ENCODE measurements at places on chromosomes 4 and X.

GRCh38 chr4:83172371-83172770 is 57.8 kb upstream of the PLAC8 start:
- no peak for DNase-seq

DNA sequence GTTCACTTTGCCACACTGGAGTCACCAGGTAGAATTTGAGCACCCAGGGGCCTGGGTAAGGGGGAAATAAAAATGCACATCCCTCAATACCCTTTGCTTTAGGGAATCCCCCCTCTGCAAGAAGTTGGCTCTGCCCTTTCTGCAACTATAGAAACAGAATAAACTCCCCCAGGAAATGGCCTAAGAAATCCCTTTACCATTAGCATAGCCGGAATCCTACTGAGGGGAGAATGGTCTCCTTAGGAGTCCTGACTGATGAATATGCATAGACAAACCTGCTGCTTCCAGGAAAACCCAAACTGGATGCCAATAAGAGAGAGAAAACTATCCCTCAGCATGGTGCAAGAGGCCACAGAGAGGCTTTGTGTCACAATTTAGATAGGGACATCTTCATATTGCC is 11.0 kb downstream of the EFHC2 start:
- no peak for DNase-seq

DNA sequence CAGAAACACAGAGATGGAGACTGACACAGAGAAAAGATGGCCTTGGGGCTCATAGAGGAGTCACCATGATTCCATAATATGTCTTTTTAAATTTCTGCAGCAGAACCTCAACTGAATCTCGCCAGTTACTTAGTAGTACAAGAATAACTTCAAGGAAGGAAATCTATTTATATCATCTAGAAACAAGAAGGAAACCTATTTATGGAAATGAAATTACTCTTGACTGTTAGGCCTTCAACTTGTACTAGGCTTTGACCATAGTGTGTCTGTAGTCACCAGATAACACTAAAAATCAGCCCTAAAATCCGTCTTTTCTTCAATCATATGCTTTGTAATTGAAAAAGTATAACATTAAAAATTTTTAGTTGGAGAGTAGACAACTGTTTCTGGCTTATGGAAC is 740.4 kb downstream of the TRIML1 start:
- DNase-seq: no peak

DNA sequence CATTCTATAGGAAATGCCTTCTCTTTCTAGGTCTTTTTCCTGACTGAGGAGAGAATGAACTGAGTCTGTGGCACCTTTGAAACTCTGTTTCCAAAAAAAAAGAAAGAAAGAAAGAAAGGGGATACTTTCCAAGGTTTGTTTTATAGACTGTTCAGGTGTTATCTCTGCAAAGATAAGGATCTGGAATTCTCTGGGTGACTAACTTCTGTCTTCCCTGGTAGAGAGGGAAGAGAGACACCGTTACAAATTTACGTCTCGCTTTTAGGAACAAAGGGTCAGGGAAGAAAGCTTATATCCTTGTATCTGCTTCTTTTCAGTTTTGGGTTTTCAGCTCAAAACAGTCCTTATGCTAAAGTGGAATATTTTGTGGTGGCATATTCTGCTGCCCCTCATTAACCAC is 314.1 kb downstream of the RAPGEF2 start:
- DNase-seq: no peak

DNA sequence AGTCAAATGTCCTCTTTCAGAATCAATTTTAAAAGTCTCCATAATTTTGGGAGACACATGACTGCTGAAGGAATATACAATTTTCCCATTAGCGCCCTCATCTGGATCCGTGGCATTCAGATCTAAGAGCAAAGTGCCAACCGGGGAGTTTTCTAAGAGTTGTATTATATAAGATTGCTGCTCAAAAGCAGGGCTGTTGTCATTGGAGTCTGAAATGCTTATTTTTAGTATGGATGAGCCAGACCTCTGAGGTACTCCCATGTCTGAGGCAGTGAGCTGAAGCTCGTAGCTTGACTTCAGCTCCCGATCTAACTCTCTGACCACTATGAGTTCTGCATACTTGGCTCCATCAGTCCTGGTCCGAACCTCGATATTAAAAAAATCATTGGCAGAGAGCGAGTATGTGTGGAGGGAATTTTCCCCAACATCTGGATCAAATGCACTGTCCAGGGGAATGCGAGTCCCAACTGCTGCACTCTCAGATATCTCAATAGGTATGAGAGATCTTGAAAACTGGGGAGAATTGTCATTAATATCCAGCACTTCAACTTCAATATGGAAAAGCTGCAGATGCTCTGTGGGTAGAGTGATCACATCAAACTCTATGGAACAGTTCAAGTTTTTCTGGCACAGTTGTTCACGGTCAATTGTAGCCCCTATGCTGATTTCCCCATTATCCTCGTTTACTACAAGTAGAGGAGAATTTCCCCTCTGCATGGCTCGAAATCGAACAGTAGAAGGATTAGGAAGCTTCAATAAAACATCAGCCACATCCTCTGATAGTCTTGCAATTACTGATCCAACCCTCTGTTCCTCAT is 917 bp downstream of the PCDH18 start:
- no peak for DNase-seq

- DNase-seq: no peak
These were observed 882.7 kb upstream of the PCDH10 start for GRCh38 chr4:132266374-132266773.

- no peak for DNase-seq
These were observed 20.1 kb downstream of the SLITRK4 start for GRCh38 chrX:143615851-143616250.

DNA sequence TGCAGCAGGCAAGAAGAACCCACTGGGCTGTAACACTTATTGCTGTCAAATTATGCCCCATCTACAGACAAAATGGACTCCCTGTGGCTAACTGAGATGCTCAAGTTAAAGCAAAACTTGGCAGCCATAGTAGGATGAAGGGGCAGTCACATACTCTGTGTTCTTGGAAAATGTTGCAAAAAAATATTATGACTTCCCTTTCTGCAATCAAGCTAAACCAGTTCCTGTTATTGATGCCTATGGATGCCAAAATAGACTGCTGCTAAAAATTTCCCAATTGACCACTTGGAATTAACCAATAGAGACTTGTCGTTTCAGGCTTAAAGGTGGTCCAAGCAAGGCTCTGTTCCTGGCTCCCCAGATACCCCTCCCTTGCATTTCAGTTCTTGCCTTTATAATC is 49.5 kb downstream of the IQCM start:
- no peak for DNase-seq

DNA sequence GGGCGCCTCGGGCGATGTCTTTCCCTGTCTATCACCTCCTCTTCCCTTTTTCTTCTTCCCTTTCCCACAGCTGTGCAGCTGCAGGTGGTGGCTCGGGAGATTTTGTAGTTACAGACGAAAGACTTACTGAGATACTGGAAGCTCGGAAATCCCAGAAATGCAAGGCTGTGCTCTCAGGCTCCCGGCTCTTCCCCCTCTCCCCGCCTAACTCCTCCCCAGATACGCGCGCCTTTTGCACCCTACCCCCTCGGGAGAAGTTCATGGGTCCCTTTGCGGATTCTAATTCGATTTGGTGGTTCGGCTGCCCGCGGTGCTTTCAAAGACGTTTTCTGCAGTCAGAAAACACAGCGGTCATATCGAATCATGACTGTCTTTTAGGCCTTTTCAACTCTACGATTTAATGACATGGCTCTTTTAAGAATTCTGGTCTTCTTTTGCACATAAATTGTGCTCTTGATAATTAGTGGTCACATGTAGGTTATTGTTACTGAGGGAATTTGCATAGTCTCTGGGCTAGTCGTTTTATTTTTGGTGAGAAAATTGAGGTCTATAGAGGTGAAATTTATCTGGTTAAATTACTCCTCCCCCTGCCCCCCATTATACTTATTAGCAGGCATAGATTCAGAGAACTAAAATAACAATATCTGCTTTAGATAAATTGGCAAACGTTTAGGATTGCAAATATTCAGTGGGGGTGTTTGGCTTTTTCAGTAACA is 1.6 kb downstream of the SEPTIN11 start:
- no peak for DNase-seq

- DNase-seq: no peak
These were observed 164.4 kb downstream of the QDPR start for GRCh38 chr4:17347445-17347844.

- no peak for DNase-seq
These were observed 294.8 kb downstream of the HS3ST1 start for GRCh38 chr4:11133868-11134267.

- no peak for DNase-seq
These were observed 103.4 kb downstream of the MFAP3L start for GRCh38 chr4:169922632-169923276.

- DNase-seq: no peak
These were observed 68.5 kb downstream of the EFNB1 start for GRCh38 chrX:68897118-68897945.

DNA sequence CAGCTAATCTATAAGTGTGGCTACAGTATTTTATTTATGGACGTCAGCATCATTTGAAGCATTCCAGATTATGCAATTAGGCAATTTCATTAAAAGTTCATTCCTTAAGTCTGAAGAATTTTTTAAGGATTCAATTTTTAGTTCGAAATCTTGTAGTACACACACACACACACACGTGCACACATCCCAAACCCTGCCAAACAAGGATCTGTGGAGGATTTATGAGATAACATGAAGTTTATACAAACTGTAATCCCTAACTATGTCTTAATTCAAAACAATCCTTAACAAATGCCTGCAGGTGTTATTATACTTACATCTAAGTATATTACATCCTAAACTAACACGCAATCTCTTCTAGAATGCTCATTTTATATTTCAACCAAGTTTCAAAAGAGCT is 105.8 kb downstream of the ELOVL6 start:
- no peak for DNase-seq

- no peak for DNase-seq
These were observed 35.0 kb downstream of the FBXW7 start for GRCh38 chr4:152500800-152501434.

GRCh38 chrX:47539860-47540259 is 21.1 kb upstream of the ARAF start:
- no peak for DNase-seq

- DNase-seq: no peak
These were observed 99.8 kb downstream of the SPRY1 start for GRCh38 chr4:123496421-123496820.

GRCh38 chr4:170008371-170008770 is 17.8 kb downstream of the MFAP3L start:
- DNase-seq: no peak

DNA sequence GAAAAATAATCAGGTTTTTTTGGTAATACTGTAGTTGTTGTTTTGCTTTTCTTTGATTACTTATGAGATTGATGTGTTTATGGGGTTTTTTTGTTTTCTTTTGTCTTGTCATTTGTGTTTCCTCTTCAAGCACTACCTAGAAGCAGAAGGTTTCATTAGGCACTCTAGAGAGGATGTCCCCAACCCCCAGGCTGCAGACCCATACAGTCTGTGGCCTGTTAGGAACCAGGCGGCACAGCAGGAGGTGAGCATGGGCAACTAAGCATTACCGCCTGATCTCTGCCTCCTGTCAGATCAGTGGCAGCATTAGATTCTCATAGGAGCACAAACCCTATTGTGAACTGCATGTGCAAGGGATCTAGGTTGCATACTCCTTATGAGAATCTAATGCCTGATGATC is 22.9 kb upstream of the NOCT start:
- no peak for DNase-seq

DNA sequence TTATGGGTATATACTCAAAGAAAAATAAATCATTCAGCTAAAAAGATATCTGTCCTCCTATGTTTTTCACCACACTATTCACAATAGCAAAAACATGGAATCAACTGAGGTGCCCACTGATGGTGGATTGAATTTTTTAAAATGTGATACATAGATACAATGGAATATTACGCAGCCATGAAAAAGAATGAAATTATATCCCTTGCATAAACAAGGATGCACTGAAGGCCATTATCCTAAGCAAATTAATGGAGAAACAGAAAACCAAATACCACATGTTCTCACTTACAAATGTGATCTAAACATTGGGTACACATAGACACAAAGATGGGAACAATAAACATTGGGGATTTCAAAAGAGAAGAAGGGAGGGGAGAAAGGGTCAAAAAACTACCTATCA is 964.2 kb upstream of the IGFBP7 start:
- no peak for DNase-seq

DNA sequence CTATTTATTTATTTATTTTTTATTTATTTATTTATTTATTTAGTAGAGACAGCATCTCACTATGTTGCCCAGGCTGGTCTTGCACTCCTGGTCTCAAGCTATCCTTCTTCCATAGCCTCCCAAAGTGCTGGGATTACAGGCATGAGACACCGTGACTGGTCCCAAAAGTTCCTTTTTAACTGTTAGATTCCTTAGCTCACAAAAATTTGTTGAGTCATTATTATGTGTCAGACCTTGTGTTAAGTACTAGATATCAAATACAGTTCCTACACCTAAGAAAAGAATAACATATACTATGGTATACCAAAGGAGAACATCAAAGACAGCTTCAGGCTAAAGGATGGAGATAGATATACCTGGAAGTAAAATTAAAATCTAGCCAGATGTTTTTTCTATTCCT is 11.6 kb downstream of the FGA start:
- DNase-seq: no peak

DNA sequence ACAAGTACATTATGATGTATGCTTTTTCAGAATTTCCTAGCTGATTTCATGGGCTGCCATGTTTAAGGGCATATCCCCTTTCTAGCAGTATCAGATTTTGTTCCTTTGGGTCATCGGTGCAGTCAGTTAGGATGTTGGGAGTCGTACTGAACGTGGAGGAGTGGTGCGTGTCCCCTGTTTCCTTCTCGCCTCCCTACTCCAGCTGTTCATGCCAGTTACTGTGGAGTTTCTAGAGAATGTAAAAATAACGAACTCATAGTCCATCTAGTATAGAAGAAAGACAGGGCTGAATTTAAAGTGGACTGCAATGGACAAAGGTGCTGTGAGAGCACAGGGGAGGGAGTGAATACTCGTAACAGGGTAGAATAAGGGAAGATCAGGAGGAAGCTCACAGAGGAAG is 111.3 kb downstream of the CEP135 start:
- DNase-seq: no peak

GRCh38 chrX:149641835-149642234 is 10.2 kb upstream of the TMEM185A start:
- DNase-seq: no peak

DNA sequence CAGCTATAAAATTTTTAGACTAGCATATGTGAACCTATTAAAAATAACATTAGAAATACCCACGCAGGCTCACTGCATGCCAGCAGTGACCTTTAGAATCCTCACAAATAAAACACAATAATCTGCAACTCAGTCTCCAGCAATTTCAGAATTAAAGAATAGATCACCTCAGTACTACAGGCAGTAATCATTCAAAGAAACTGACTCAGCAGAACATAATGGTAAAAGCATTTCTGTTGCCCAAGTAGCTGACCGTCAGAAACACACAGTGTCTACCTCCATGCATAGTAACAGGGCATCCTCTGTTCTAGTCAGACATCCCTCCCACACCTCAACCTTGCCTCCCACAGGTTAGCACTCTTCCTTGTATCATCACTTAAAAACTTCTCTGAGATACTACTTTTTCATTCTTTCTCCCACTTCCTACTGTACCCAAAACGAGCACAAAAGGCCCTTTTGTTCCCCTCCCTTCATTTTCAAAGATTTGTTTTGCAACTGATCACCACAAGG is 65.7 kb upstream of the BEND2 start:
- no peak for DNase-seq
